Right lung (tissue), 10 donors: ENCODE measurements at places on chromosomes 11 and 22. TPM values are rescaled to one million over a fixed set of nuclear protein-coding genes. Genes with fewer than 3 reads are reported as not detected.

Gene KCNE3
- 15.5 TPM for polyA plus RNA-seq

- no peak for DNase-seq
Observed at GRCh38 chr11:47483457-47483856, 34.5 kb upstream of the RAPSN start.

Gene JAML
- 4.5 TPM for polyA plus RNA-seq

DNA sequence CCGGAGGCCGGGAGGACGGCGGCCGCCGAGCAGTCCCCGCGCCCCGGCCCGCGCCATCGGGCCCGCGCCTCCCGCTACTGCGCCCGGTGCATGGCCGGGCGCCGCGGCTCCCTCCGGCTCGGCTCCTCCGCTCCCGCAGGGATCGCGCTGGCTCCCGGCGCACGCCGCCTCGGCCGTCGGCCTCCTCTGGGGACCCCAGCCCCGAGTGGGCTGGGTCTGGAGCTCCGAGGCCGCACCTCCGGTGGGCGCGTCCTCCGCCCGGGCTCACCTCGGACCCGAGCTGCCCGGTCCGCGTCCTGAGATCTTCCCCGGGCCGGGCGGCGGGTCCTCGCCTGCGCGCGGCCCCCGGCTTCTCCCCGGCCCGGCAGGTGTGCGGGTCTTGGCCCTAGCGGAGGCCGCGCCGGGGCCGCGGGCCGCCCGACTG is 251 bp downstream of the SHISA8 start:
- DNase-seq: no peak

DNA sequence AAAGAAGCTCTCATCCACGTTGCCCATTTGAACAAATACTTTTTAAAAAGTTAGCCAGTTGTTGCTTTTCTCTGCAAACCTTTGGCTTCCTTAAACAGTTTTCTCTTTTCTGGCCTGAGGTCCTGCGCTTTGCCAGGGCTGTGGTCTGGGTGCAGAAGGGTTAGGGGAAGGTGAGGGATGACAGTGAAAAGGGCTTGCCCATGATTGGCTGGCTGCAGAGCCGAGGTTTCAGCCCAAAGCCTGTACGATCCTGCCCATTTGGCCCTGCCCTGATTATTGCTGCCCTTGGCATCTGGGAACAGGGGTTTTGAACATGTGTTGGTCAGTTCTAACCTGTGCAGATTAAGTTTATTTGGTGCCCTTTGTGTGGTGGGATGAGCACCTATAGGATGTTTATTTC is 1.5 kb downstream of the INCENP start:
- no peak for DNase-seq

DNA sequence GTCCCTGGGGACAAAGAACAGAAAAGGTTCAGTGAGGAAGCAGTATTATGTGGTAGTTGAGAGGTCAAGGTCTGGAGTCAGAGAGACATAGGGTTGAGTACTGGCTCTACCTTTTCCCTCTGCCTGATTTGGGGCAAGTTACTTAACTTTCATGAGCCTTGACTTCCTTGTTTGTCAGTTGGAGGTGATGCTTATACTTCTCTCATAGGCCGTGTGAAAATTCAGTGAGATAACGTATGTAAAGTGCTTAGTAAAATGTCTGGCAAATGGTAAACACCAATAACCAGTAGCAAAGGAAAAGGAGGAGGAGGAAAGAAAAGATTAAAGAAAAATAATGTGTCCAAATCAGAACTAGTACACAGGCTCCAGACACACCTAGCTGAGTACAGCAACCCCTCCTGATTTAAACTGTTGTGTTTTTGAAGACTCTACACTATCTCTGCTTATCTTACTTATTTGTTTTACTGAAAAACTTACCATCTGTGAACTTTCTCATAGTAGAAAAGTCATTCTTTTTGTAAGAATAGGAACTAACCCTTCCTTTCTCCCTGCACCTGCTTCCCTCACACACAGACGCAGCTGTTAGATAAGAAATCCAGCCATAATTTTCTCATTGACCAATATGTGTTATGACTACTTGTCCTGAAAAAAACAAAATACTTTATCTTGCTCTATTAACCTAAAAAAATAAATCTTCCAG is 126.9 kb downstream of the CD44 start:
- no peak for DNase-seq

DNA sequence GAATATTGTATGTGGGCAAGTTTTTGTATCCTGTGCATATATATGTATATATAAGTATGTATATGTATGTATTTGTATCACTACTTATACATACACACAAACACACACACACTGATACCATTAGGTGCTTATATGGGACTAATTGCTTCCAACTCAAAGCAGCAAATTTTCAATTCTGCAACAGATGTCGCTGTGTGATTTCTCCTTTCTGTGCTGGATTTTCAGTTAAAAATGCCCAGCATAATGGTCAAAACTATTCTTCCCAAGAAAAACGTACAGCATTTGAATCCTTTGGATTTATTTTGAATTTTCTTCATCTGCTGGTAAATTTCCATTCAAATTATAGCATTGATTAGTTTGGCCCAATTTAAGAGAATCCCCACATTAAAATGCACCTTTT is 4.3 kb downstream of the CADM1 start:
- no peak for DNase-seq

Gene ADAMTS15
- 36.0 TPM for polyA plus RNA-seq

Gene PLAAT5
- 1.1 TPM for polyA plus RNA-seq

Gene CCDC15
- polyA plus RNA-seq: 5.6 TPM

DNA sequence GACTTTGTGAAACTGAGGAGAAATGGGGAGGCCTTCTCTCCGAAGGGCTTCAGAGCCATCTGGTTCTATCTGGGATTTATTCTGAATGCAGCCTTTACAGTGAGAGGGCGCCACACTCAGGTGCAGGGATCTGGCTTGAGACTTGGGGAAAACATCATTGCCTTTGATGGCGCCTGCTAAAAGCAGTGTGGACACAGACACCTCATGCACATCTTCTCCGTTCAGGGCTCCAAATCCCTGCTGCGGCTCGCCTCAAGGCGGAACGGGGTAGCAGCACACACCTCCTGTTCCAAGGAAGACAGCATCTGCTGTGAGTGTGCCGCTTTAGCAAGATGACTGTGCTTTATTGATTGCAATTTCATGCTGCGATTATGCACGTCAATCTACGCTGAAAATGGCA is 37.1 kb upstream of the OLFML1 start:
- no peak for DNase-seq

DNA sequence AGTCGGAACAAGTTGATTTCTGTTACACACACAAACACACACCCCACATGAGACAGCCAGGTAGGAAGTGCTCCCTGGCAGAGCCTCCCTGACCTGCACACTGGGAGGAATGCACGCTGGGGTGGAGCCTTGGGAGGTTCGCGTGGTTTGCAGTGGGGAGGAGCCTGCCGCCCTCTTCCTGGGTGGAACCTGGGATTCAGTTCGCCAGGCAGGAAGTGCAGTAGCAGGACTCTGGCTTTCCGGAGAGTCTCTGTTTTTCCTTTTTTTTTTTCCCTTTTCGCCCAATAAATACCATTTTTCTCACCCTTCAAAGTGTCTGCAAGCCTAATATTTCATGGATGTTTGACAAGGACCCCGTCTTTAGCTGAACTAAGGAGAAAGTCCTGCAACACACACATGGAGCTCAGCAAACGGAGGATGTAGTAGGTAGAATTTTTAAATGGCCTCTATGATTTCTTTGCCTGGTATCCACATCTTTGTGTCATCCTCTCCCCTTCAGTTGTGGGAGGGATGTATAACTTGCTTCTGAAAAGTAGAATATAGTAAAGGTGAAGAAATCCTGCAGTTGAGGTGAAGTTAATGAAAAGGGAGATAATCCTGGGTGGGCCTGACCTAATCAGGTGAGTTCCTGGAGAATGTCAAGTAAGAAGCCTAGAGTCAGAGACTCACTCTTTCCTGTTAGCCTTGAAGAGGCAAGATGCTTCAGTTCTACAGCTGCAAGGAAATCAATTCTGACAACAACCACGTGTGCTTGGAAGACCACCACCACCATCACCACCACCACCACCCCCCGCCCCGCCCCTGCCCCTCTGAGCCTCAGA is 72.9 kb downstream of the PIWIL4 start:
- DNase-seq: no peak

Gene NADSYN1
- 66.0 TPM for polyA plus RNA-seq

DNA sequence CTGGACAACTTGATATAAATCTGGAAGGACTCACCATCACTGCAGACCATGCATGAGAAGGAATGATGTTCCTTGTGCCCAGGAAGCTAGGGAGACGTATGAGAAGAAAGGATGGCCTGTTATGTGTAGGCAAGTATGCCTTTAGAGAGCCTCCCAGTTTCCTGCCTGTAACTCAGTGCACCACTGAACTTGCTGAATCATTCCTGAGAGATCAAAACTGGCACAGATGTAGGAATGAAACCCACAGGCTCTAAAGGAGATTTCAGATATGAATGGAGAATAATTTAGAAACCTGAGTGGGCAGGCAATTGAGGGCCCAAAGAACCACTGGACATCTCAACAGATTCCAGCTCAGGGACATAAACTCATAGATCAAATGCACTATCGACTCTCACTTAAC is 38.4 kb upstream of the PRSS23 start:
- no peak for DNase-seq

Gene KLHDC7B
- polyA plus RNA-seq: not detected

DNA sequence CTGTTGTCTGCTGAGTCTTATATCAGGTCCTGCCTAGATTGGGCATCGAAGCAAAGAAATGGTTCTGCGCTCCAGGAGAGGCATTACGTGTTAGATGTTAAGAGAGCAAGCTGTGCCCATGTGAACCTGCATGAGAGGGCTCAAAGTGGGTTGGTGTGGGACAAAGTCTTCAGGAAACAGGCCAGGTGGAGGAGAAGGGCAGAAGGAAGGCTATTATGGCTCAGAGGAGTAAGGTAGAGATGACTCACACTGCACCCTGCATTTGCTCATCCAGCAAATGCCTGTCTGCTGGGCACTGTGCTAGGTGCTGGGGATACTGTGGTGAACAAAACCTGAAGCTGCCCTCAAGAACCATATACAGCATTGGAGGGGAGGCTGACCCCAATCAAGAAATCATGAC is 5.8 kb downstream of the USP35 start:
- no peak for DNase-seq

DNA sequence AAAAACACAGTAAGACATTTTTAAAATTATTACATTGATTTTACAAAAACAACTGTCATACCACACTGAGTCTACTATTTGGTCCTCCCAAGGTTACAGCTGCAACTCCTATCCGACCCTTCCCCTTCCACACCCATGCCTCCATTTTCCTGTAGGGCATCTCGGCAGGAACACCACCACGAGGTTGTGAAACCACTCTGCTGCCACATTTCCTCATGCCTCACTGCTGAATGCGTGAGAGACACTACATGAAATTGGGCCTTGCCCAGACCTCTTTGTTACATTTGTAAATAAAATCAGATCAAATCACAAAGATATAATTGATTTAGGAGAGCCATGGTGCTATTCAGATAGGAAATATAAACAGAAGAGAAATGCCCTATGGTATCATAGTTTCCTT is 2.0 kb downstream of the ARHGAP32 start:
- no peak for DNase-seq

- DNase-seq: no peak
Observed at GRCh38 chr11:95148406-95148805, 58.8 kb downstream of the ENDOD1 start.

Gene KCNJ11
- polyA plus RNA-seq: 6.4 TPM

Gene TST
- polyA plus RNA-seq: 25.3 TPM

GRCh38 chr11:86294026-86294425 is 8.0 kb upstream of the HIKESHI start:
- DNase-seq: no peak

DNA sequence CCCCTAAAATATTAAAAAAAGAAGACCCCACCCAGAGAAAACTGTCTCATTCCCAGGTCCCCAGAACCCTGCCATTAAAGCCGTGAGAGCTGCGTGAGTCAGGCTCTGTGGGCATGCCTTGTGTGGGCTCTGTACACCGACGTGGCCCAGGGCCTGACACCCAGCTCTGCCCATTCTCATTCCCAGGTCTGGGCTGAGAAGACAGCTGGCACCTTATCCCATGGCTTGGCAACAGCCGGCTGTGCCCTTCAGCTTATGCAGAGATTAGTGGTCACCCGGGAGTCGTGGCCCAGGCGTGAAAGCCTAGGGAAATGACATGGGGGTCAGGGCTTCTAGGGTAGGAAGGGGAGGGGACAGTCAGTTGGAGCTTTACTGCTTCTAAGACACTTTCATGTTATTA is 31.9 kb downstream of the OTOG start:
- DNase-seq: no peak
